ENCODE measurements at places on chromosomes 13 and 19.

GRCh38 chr19:49771674-49772139 is 4.9 kb downstream of the AP2A1 start:
- no peak overlapping the region for H3K4me3 ChIP-seq
- peaks cover 27% of the 10 kb centered on the region for H3K4me1 ChIP-seq
- no peaks in the 10 kb centered on the region for H3K27me3 ChIP-seq
- no peak for DNase-seq
- no peak overlapping the region for H3K27ac ChIP-seq

DNA sequence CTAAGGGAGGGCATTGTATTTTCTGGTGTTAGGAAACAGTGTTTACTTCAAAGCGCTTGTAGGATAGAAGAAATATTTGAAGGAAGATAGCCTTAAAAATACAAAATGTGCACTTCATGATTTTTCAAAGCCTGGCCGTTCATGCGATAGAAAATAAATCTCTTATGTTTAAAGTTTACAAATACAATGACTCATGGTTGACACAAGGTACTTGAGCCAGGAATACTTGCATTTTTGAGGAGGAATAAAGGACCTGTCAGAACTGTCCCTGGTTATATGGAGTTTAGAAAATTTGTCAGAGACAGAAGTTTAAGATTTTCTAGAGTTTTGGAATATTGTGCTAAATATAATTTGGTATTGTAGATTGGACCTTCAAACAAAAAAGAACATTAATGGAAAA is 1223.2 kb upstream of the SLC10A2 start:
- no peaks in the 10 kb centered on the region for H3K27me3 ChIP-seq
- H3K36me3 ChIP-seq, result no peaks in the 10 kb centered on the region
- H3K4me1 ChIP-seq, result no peaks in the 10 kb centered on the region

DNA sequence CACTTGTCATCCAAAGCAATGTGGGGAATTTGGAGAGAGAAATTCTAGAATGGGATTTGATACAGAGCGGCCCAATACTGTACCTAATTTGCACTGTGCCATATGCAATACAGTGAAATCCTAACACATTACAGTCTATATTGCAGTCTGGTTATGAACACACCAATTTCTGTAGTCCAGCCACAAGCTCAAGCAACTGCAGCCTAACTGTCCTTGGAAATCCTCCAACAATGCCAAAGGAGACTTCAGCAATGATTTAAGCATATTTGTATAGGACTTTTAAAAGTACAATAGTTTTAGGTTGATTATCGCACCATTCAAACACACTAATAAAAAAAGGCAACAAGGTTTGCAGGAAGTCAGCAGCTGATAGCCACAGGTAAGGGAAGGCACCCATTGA is 17.3 kb downstream of the DIAPH3 start:
- no peaks in the 10 kb centered on the region for H3K27me3 ChIP-seq
- H3K4me1 ChIP-seq, result no peaks in the 10 kb centered on the region
- no peaks in the 10 kb centered on the region for H3K36me3 ChIP-seq
- H3K27ac ChIP-seq, result no peak overlapping the region
- no peak overlapping the region for H3K4me3 ChIP-seq

DNA sequence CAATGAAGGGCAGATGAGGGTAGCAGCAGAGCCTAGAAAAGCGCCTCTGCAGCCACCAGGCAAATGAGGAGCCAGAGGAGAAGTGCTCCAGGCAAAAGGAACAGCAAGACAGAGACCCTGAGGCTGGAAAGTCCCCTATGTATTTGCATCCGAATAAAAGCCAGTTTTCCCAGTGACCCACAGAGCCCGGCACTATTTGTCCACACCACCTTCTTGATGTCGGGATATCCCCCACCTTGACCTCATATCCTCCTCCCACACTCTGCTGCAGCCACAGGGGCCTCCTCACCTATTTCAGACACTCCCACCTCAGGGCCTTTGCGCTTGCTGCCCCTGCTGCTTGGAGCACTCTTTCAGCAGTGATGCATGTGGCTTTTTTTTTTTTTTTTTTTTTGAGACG is 6.6 kb downstream of the ATG4D start:
- H3K4me3 ChIP-seq, result no peak overlapping the region
- peak overlapping the region; percentile 23 for H3K27ac ChIP-seq
- H3K4me1 ChIP-seq, result peaks cover 29% of the 10 kb centered on the region
- no peaks in the 10 kb centered on the region for H3K27me3 ChIP-seq

DNA sequence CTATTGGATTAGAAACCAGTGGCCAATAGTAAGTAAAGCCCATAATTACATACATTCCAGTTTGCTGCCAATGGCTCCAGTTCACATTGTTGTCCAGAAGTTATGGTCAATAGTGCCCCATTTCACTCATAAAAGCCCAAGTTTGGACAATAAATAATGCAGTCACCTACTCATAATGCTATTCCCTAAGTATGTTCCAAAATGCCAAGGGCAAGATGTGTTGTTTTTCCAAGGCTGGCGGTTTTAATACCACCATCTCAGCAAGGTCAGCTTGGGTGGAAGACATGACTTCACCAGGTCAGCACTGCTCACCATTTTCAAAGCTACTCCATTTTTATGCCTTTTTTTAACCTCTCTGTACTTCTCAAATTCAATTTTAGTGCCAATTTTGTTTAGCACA is 32.7 kb downstream of the KCTD12 start:
- no peak for DNase-seq
- peaks cover 2% of the 10 kb centered on the region for H3K4me1 ChIP-seq
- no peak overlapping the region for H3K4me3 ChIP-seq
- no peak overlapping the region for H3K27ac ChIP-seq
- H3K27me3 ChIP-seq, result peaks cover 2% of the 10 kb centered on the region
- H3K36me3 ChIP-seq, result no peaks in the 10 kb centered on the region

DNA sequence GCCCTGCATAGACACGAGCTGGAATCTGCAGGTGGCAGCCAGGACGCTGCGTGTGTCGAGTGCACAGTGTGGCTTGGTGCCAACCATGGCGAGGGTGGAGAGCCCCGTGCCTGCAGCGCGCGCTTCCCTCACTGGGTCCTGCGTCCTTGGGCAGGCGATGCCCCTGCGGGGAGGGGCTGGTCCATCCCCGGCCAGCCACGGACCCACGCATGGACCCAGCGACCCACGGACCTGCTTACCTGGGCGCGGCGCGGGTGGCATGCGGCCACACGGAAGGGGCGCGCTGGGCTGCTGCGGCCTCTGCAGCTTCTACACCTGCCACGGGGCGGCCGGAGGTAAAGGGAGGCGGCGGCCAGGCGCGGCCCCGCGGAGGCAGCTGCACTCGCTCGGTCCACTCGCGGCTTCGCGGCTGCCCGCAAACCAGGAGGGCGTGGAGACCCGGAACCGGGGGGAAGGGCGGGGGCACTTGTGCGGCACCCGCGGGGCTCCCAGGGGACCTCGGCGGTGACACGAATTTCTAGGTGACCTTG is 569 bp upstream of the MCF2L start:
- H3K4me1 ChIP-seq, result peaks cover 18% of the 10 kb centered on the region
- peak overlapping the region; percentile 38 for H3K27ac ChIP-seq
- peak; percentile 55 for DNase-seq
- H3K4me3 ChIP-seq, result peak overlapping the region; percentile 66
- no peaks in the 10 kb centered on the region for H3K27me3 ChIP-seq
- H3K36me3 ChIP-seq, result no peaks in the 10 kb centered on the region

GRCh38 chr19:15123900-15124299 is 16.7 kb downstream of the SYDE1 start:
- H3K4me3 ChIP-seq, result peak overlapping the region; percentile 100
- H3K4me1 ChIP-seq, result peaks cover 15% of the 10 kb centered on the region
- peak overlapping the region; percentile 99 for H3K27ac ChIP-seq
- peaks cover 23% of the 10 kb centered on the region for H3K36me3 ChIP-seq
- no peaks in the 10 kb centered on the region for H3K27me3 ChIP-seq

- no peak overlapping the region for H3K27ac ChIP-seq
- no peak overlapping the region for H3K4me3 ChIP-seq
- no peaks in the 10 kb centered on the region for H3K36me3 ChIP-seq
- H3K4me1 ChIP-seq, result no peaks in the 10 kb centered on the region
- DNase-seq, result no peak
- no peaks in the 10 kb centered on the region for H3K27me3 ChIP-seq
Observed at GRCh38 chr13:88840085-88840484, 1168.9 kb downstream of the SLITRK5 start.

DNA sequence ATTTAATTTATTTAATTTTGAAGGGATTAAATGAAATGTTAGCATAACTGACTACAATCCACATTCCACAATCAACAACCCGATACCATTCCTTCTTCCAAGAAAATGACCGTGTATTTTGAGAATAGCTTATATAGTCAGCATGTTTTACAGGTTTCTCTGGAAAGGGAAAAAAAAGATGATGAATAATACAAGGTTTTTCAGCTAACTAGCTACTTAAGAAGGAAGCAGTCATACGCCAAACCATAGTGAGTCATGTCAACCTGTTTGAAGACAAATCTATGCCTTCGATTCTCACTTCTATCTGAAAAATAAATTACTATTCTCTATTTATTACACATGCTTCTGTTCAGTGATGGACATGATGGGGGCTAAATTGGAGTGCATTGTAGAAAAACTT is 258.6 kb downstream of the EFNB2 start:
- H3K27me3 ChIP-seq, result no peaks in the 10 kb centered on the region
- H3K27ac ChIP-seq, result no peak overlapping the region
- DNase-seq, result no peak

DNA sequence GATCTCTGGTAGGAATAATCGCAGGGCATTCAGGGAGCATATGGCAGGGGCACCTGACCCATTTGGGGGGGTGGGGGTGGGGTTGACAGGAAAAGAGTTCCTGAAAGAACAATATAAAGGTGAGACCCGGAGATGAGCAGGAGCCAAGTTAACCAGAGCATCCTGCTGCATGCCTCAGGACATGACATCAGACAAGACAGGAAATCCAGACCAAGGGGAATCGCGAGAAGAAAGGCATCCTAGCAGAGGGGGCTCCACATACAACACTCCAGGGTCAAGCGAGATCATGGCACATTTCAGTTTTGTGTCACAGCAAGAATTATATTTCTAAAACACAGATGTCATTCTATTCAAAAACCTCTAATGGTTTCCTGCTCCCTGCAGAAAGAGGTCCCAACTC is 393.1 kb downstream of the COG6 start:
- no peaks in the 10 kb centered on the region for H3K4me1 ChIP-seq
- H3K4me3 ChIP-seq, result no peak overlapping the region
- DNase-seq, result no peak
- H3K36me3 ChIP-seq, result no peaks in the 10 kb centered on the region
- no peak overlapping the region for H3K27ac ChIP-seq
- peaks cover 7% of the 10 kb centered on the region for H3K27me3 ChIP-seq

DNA sequence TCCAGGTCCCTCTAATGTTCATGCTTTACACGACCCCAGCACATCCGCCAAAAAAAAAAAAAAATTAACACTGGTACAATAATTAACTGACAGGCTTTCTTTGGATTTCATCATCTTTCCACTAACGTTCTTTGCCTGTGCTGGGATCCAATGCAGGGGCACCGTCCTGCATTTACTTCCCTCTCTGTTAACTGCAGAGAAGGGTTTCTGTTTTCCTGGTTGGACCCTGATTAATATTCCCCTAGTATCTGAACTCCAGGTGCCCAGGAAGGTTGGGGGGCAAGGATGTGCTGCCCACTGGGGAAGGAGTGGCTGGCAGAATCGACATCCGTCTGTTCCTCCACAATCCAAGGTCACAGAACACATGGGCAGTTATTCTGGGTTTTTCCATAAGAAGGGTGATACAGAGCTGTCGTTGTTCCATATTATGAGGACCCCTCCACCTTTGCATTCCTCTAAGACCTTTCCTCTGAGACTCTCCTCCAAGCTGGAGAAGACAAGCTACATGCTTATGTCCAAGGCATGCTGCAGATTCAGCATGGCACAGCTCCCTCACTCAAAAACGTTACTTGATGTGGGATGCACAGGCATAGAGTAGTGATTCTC is 4.5 kb upstream of the LAIR1 start:
- DNase-seq, result no peak
- no peak overlapping the region for H3K27ac ChIP-seq
- peaks cover 62% of the 10 kb centered on the region for H3K4me1 ChIP-seq
- H3K4me3 ChIP-seq, result peak overlapping the region; percentile 69
- H3K27me3 ChIP-seq, result peaks cover 15% of the 10 kb centered on the region

- H3K36me3 ChIP-seq, result peaks cover 15% of the 10 kb centered on the region
- H3K27ac ChIP-seq, result no peak overlapping the region
- H3K4me3 ChIP-seq, result no peak overlapping the region
- H3K4me1 ChIP-seq, result no peaks in the 10 kb centered on the region
Observed at GRCh38 chr19:647566-648284, 8.0 kb downstream of the FGF22 start.

- H3K4me1 ChIP-seq, result peaks cover 19% of the 10 kb centered on the region
- H3K36me3 ChIP-seq, result peaks cover 21% of the 10 kb centered on the region
- DNase-seq, result no peak
Observed at GRCh38 chr19:6271251-6271650, 8.5 kb downstream of the MLLT1 start.

- H3K27me3 ChIP-seq, result no peaks in the 10 kb centered on the region
- no peak for DNase-seq
- no peaks in the 10 kb centered on the region for H3K36me3 ChIP-seq
Observed at GRCh38 chr13:55245005-55245644, 1895.6 kb upstream of the PRR20A start.

DNA sequence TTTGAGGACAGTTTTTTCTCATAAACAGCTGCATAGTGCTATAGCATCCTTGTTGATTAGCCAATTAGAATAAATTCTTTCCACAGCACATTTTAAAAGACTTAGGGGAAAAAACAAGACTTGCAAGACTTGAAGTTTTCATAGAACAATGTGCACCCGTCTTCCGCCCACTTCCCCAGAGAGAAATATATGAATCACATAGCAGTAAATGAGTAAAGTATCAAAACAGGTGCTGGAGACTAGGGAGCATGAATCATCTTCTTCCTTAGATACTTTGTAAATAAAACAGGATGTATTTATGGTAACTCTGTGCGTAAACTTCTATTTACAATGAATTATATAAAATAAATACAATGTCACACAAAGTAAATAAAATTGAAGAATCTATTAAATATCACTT is 75.1 kb downstream of the COL4A2 start:
- H3K27me3 ChIP-seq, result peaks cover 9% of the 10 kb centered on the region
- H3K36me3 ChIP-seq, result no peaks in the 10 kb centered on the region

DNA sequence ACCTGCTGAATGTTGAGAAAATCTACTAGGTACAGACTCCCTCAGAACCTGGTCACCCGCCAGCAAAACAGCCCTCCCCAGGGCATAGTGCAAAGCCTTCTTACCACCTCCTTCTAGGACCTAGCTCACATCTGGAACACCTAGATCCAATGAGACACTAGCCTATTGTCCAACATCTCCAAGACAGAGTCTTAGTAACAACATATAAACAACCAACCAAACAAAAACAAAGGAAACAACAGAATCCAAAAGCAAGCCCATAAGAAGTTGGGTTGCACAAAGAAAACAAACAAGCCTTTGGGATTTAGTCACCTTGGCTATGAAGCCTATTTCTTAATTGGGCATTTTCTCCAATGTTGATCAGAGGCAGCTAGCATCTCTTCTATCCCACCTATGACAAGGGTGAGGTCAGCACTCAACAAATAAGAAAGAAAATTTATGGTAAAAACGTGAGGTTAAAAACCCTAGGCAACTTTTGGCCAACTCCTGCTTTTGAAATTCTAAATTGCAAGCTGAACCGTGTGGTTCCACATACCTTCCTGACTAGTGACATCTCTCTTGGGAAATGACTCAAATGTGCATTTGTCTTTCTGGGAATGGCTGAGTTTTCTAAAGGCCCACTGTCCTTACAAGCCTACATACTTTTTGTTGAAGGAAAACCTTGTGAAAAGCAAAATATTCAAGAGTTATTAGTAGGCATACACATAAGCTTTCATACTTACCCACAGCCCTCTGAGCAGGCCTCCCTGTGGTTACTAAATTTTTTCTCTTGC is 66.7 kb downstream of the FAM216B start:
- no peak overlapping the region for H3K4me3 ChIP-seq
- peaks cover 2% of the 10 kb centered on the region for H3K27me3 ChIP-seq
- no peak overlapping the region for H3K27ac ChIP-seq
- H3K36me3 ChIP-seq, result no peaks in the 10 kb centered on the region
- H3K4me1 ChIP-seq, result no peaks in the 10 kb centered on the region
